Hematopoietic multipotent progenitor cell treated with erythropoietin and hydrocortisone succinate and interleukin-3 and kit ligand, for 4 days (in vitro differentiated cells): ENCODE measurements at places on chromosomes 1 and 21.

GRCh38 chr1:45493116-45493697 is 2.2 kb upstream of the TESK2 start:
- peak; percentile 84 for DNase-seq

GRCh38 chr1:59500950-59501742 is 204.3 kb downstream of the FGGY start:
- DNase-seq = peak; percentile 10

- DNase-seq = no peak
These were observed 95.5 kb downstream of the ERG start for GRCh38 chr21:38402795-38403194.

- DNase-seq = no peak
These were observed 2.4 kb upstream of the BARHL2 start for GRCh38 chr1:90719330-90720144.

DNA sequence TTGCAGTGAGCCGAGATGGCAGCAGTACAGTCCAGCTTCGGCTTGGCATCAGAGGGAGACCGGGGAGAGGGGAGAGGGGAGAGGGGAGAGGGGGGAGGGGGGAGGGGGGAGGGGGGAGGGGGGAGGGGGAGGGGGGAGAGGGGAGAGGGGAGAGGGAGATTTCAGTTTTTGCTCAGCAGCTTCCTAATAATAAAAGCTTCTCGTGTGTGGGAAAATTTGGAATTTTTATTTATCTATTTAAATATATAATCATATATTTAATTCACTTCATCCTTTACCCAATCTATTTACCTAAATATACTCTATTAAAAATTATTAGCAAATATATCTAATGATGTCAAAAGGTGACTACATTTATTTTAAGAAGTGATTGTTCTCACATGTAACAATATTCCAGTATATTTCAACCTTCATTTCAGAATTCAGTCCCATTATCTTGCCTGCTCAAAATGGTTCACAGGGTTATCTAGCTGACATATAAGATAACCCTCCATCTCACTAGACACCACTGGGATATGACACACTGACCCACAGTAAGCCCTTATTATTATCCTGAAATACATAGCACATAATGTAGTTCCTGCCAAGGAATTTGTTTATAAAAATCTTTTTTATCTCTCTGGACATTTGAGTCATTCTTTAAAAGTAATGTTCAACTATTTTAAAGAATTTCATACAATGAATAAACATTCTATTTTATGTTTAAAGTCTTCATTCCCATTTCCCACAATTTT is 105.9 kb downstream of the GPATCH2 start:
- DNase-seq = no peak

GRCh38 chr1:245255783-245256182 is 101.0 kb downstream of the KIF26B start:
- no peak for DNase-seq

- no peak for DNase-seq
These were observed 125.4 kb upstream of the DAB1 start for GRCh38 chr1:57549300-57549699.

DNA sequence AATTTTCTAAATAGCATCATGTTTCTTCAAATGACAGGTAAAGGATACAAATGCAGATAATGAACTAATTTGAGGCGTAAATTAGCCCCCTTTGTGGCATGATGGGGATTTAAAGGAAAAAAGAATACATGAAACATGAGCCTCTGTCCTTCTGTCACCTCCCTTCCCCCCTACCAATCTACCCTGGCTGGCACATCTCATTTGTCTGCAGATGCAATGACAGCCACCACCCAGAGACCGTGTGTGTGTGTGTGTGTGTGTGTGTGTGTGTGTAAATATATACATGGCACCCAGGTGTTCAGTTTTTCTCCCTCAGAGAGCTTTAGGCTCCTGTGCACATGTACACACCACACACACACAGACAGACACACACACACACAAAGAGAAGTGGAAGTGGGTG is 451.1 kb downstream of the RWDD3 start:
- no peak for DNase-seq

DNA sequence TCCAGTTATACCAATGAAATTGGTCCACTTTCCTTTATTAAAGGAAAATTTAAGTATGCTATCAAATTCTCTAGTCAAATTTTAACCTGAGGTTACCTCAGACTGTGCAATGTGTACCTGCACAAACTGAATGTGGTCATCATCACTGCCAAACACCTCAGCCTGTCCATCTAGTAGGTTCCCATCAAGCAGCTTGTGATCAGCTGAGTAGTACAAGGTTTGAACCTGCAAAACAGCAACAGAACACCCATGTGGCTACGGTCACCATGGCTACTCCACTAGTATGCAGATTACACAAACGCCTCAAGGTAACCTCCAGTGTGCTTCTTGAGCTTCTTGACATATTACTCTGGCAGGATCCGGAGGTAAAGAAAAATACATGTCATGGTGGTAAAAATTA is 11.6 kb downstream of the IVNS1ABP start:
- no peak for DNase-seq

- DNase-seq = peak; percentile 72
These were observed 7.1 kb upstream of the CLDN19 start for GRCh38 chr1:42747125-42747524.

DNA sequence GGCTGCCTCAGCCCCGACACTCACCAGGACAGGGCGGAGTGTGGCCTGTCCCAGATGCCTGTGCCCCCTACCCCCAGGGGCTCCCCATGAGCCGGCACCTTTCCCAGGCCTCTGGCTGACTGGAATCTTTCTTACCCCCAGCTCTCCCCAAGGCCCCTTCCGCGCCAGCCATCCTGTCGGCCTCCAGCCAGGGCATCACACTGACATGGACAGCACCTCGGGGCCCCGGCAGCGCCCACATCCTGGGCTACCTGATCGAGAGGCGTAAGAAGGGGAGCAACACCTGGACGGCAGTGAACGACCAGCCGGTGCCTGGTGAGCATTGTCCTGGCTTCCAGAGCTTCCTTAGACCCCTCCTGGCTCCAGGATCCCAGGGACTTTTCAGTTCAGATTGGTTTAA is 26.5 kb downstream of the IGFN1 start:
- no peak for DNase-seq

- DNase-seq = no peak
These were observed 503.4 kb downstream of the NEGR1 start for GRCh38 chr1:71778940-71779339.

DNA sequence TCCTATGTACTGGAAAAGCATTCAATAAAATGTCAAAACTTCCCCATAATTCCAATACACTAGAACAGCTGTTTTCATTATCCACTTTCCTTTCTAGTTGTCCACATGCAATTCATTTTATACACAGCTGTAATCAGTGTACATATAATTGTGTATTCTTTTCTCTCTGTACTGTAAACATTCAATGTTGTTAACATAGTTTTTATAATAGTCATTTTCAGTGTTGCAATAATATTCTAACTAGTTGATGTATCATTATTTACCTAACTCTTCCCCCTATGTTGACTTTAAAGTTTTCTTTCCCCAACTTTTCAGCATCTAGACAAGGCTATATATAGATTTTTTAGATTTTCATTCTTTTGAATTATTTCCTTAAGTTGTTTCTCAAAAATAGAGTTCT is 44.4 kb downstream of the DIPK1A start:
- no peak for DNase-seq

- peak; percentile 85 for DNase-seq
These were observed 61.6 kb downstream of the PTGS2 start for GRCh38 chr1:186618401-186619170.

GRCh38 chr1:181548497-181548896 is 65.2 kb downstream of the CACNA1E start:
- peak; percentile 36 for DNase-seq

GRCh38 chr1:177020851-177021589 is 143.5 kb downstream of the ASTN1 start:
- no peak for DNase-seq

DNA sequence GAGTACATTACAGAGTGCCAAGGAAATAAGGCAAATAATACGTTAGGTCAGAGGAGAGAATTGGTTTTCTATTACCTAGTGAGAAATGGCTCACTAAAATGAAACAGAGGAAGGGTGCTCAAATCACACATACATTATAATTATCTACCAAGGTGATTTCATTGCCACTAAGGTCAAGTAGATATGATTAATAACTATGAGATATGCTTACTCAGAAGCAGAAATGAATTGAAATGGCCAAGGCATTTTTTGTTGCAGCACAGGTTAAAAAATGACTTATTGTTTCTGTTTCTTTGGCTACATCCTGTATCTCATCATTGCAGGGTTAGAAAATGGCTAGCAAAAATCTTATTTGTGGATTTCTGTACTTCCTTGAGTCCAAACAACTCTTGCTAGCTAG is 154.5 kb upstream of the GORAB start:
- no peak for DNase-seq

DNA sequence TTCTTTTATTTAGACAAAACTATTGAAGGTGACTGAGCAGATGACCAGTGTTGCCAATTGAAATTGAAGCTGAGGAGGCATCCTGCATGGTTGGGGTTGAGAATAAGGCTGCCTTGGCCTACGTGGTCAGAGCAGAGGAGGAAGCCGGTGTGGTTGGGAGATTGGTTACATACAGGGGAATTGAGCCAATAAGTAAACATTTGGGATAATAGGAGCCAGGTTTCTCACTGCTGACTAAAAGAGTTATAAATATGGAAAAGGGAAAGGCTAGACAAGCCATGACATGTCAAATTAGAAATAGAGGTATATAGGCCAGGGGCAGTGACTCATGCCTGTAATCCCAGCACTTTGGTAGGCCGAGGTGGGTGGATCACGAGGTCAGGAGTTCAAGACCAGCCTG is 15.8 kb downstream of the SNX7 start:
- DNase-seq = no peak

DNA sequence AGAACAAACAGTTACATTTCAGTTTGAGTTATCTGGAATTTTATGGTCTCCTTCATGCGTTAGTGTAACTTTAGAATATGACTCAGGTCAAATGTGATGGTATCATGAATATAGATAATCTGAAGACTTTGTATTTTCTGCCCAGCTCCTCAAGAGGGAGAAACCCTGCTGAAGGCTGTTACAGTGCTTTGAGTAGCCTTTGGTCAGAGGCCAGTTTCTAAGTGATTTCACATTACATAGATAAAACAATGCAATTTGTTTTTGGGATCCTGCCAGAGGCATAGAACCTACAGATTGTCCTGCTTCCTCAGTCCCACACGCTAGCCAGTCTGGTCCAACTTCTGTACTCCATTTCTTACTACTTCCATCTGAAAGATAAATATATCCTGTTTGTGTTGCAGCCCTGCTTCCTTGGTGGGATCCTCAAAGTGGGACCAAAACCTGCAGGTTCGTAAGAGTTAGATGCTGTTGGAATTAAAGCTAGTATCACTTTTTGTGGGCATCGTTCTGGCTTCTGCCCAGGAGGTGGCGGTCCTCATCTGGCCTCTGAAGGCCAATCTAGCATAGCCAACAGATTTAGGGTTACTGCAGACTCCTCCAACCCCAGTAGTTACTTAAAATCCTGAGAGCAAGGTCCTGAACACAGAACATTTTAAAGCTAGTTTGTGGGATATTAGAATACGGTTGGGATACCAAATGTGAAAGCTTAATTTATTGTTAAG is 645.8 kb upstream of the USP24 start:
- DNase-seq = no peak

DNA sequence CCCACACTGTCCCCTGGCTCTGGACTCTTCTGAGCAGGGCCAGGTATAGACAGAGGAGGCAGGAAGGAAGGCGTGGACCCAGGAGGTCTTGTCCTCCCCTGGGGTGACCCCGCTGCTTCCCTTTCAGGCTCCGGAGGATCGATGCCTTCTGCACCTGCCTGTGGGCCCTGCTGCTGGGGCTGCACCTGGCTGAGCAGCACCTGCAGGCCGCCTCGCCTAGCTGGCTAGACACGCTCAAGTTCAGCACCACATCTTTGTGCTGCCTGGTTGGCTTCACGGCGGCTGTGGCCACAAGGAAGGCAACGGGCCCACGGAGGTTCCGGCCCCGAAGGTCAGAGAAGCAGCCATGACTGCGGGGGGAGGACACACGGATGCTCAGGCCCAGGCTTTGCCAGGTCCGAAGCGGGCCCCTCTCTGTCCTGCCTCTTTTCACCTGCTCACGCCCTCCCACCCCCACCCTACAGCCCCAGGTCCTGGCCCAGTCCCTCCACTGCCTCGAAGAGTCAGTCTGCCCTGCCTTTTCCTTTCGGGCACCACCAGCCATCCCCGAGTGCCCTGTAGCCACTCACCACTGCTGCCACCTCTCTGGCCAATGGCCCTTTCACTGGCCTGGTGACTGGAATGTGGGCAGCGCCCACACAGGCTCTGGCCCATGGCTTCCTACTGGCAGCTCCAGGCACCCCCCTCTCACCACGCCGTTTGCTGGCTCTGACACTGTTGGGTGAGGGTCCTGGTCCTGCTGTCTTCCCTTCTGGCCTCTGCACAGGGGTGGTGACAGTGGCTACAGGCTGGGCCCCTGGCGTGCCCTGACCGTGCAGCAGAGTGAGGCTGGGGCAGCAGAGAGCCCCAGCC is 13.5 kb downstream of the TMEM201 start:
- DNase-seq = no peak

- peak; percentile 70 for DNase-seq
These were observed 220.8 kb downstream of the SLC35F3 start for GRCh38 chr1:234125283-234125682.

DNA sequence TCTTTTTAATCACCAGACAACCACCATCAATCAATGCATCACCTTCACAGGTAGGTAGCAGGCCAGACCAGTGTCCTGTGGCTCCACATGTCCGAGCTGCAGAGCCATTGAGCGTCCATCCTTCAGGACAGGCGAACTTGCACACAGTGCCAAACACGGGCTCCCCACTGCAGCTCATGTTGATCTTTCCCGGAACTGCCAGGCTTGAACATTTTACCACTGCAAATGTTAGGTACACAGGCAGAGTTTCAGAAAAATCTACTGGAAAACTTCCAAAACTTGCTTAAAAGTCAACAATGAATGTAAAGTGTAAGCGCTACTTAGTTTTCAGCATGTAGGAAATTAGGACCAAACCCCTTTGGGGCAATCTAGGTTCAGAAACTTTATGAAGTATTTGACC is 6.6 kb downstream of the SELE start:
- DNase-seq = no peak

GRCh38 chr1:110262846-110263631 is 52.9 kb downstream of the KCNC4 start:
- peak; percentile 34 for DNase-seq

DNA sequence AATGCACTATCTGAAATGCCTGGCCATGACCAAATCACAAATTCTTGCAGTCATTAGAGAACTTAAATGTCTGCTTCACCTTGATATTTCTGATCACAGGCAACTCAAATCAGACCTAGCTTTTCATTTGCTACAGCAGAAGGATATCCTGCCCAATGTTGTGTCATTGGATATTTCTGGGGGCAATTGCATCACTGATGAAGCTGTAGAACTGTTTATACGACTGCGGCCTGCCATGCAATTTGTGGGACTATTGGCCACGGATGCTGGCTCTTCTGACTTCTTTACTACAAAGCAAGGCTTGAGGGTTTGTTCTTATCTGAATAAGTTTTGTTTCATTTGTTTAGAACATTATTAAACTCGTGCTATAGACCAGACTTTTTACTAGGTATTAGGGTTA is 14.9 kb downstream of the ZYG11A start:
- DNase-seq = no peak

GRCh38 chr1:212293579-212293978 is 8.4 kb downstream of the PPP2R5A start:
- DNase-seq = no peak

GRCh38 chr1:117094841-117095604 is 26.5 kb downstream of the TRIM45 start:
- DNase-seq = no peak
